ENCODE measurements at places on chromosomes 2 and 18.

- DNase-seq, result no peak
Measured at GRCh38 chr2:121902171-121902591, 146.7 kb downstream of the TSN start.

DNA sequence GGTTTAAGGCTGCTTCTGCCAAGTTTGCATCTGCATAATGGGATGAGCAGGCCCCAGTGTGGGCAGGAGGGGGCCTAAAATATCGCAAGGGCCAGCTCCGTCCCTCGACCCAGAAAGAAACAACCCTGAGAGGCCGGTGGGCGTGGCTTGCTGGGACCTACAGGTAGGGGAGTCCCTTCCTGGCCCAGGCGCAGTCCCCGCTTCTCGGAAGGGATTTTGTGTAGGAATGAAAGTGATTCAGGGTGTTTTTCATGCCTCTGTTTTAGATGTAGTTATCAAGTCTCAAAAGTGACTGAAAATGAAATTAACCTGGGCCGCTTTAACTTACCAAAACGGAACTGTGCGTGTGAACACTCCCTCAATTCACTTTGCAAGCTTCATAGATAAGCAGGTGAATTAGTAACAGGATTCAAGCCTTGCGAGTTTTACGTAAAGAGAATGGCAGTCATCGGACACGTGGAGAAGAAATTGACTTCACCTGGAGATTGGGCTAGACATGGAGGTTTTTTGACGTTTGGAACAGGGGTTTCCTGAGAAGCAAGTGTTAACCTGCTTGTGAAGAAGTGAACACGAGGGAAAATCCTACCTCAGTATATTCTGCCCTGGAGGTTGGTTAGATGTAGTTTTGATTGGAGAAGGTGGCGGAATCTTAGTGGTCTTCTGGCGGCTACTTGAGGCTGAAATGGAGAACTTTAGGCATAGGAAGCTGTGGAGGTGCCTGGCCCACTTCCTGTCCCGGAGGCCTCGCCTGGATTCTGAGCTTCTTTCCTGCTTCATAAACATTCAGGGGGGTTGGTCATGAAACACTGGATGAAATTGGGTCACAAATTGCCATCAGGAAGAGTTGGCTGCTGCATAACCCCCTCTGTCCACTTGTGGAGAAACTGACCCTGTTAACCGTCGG, 1.7 kb downstream of the NCK2 start:
- peak; percentile 92 for DNase-seq

DNA sequence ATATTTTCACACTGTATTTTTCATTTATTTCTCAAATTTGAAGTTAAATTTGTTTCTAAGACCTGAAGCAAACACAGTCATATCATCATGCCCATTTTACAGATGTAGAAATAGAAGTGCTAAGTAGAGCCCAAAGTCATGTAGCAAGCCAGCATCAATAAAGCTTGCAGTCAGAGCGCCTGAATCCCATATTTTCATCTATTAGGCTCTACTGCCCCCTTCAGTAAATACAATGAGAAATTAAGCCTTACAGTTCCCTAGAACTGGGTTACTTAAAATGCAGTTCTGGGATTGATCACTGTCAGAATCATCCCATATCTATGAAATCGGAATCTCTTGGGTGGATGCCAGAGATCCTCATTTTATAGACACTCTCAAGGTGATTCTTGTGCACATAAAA, 419.9 kb downstream of the TGIF1 start:
- DNase-seq, result no peak

GRCh38 chr2:147863835-147864234, 19.0 kb downstream of the ACVR2A start:
- no peak for DNase-seq

- no peak for DNase-seq
Measured at GRCh38 chr18:4813708-4814107, 358.6 kb upstream of the DLGAP1 start.

GRCh38 chr2:71853858-71854257, 293.8 kb downstream of the CYP26B1 start:
- DNase-seq, result no peak

DNA sequence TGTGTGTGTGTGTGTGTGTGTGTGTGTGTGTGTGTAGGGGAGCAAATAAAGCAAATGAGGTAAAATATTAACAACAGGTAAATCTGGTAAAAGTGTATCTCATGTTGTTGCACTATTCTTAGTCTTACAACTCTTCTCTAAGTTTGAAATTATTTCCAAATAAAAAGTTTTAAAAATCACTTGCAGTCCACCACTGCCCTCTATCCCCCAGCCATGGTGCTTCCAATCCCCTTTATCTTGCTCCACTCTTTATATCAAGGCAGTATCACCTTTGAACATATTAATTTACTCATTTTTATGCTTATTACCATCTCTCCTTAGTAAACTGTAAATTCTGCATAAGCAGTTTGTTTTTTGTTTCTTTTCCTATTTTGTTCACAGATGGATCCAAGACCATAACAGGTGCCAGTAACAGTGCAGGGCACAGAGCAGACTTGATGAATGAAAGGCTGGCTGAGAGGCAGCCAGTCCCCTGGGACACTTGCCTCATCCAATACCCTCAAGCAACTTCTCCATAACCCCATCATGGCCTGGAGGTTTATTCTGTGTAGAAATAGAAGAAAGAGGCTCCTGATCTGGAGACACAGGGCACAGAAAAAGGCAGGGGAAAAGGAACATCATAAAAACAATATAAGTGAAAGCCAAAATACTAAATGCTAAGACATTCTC, 67.6 kb downstream of the LDAH start:
- no peak for DNase-seq

DNA sequence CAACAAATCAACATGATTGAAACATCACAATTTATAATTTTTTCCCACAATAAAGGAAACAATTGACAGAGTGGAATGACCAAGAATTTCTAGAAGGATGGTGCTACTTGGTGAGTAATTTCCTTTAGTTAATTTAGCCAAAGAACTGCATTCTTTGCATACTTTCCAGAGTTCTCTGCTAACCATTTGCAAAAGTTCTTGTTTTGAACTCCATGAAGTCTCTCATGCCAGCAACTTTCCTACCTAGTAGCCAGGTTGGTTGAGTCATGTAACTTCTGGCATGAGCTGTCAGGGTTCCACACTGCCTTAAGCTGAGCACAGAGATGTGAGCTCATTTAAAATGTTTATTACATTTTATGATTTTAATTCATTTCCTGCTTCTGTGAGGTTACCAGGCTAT, 539.6 kb downstream of the PID1 start:
- DNase-seq, result no peak

DNA sequence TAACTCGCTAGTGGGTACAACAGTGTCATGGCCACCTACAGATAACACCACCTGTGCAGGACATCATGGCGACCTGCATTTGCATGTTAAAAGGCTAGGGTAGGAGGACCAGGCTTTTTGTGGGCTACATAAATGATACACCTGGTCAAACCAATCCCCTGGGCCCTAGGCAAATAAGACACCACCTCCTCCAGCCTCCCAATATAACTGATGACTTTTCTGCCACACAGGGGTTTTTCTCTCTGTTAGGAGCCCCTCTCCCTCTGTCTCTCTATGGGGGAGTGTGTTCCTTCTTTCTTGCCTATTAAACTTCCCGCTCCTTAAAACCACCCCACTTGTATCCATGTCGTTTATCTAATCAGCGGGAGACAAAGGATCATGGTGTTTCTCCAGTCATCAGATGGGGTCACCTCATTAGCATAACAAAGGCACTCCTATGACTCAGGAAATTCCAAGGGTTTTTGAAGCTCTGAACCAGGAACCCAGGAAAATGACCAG, 10.8 kb upstream of the BUB1 start:
- no peak for DNase-seq

- no peak for DNase-seq
Measured at GRCh38 chr18:24413148-24413547, 13.3 kb upstream of the IMPACT start.

DNA sequence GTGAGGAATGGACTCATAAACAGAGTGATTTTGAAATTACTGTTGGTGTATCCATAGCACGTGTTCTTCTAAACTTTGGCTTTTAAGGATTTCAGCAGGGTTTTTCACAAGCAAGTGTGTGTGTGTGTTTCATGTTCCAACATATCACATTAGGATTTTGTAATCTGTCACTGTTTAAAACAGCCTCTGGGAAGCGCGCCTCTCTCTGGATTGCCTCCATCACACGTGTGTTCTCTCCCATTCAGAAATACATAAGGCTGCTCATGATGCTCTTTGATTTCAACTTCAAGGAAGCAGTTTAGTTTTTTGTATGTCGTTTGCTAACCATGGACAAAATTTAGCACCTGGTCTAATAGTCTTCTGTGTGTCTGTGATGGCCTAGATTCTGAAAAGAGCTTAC, 370.4 kb downstream of the MTX2 start:
- no peak for DNase-seq

DNA sequence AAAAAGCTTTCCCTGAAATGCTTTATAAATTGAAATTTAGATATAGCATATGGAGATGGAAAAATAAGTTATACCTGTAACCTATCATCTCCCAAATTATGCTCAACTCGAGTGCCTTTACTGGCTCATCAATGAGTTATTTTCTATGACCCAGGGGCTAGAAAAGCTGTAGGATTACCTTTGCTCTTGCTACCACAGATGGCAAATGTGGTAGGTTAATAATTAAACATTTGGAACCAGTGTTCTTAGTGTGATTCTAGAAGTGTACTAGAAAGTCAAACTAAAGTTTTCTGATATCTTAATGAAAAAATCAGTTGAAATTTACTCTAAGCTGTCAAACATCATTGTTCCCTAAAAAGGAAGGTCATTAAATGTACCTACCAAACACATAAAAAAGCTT, 22.5 kb downstream of the ALS2 start:
- DNase-seq, result no peak

DNA sequence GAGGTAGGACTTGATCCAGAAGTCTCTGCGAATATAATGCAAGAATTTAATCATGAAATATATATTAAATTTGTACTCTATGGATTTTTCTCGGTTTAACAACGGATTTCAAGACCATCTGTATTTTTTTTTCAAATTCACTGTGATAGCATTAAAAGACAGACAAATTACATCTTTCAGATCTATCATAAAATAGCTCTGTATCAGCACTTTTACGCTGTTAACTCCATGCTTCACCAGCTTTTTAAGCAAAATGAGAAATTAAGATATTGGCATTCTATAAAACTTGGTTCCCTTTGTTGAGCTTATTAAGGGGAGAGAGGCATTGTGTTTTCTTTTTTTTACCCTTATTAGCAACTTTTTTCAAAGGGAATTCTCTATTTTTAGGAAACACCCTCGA, 1377.6 kb upstream of the NXPH2 start:
- no peak for DNase-seq

GRCh38 chr2:200418399-200418798, 91.5 kb downstream of the KCTD18 start:
- no peak for DNase-seq

DNA sequence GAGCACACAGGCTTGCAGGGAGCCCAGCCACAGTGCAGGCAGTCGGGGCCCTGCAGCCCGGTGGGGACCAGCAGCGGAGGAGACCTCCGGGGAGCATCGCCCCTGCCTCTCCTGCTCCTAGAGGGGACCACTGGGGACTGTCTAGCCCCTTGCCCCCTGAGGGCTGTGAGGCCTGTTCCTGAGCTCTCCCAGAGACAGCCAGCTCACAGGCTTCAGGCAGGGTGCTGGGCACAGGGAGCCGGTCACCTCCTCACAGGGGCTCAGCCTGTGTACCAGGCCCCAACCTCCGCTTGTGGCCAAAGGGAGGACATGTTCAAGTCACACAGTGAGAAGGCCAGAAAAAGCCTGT, 3.5 kb upstream of the NMUR1 start:
- no peak for DNase-seq

GRCh38 chr2:30661173-30662107, 145.8 kb downstream of the CAPN13 start:
- DNase-seq, result no peak

DNA sequence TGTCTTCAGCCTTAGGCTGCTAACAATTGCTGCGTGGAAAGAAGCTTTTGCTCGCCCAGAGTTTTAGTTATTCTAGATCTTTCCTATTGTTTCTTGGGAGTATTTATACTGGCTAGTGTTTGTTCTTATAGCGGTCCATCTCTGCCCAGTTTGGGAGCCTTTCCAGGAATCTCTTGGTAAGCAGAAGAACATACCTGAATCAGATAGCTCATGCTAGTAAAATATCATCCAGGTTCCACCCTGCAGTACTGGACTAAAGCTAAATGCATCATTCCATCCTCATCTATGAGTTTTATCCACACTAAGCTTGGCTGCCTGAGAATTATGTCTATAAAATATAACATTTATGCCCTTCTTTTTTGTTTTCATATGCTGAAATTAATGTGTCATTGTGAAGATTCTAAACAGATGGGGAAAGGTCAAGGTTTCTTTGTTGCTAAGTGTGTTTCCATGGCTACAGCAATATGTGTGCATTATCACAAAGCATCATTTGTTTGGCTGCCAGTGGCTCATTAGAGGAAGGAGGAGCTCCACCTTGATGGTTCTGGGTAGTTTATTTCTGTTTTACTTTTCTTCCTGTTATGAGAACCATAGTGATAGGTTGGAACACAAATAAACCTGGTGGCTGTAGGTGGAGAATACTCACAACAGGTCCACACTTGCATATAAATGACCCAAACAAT, 182.8 kb downstream of the PIK3C3 start:
- DNase-seq, result no peak
